ENCODE measurements at places on chromosomes 2 and 18.
A peak's percentile ranks its signal among the peaks of the same experiment; 100 is the strongest.

DNA sequence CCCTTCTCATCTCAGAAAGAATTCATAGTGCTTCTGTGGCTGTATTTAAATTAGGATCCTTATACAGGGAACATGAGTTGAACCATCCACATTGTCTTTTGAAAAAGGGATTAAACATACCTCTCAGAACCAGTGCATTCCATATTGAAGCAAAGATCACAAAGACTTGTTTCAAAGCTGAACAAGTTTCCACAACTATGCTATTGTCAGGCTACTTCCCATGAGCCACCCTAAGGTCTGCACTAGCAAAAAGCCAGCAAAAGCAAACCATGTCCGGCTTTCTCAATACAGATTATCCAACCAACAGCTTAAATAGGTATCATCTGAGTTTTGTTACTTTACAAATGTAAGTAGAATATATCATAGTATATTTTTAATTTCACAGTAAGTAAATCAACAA is 78.1 kb downstream of the SCG2 start:
- no peak for DNase-seq

DNA sequence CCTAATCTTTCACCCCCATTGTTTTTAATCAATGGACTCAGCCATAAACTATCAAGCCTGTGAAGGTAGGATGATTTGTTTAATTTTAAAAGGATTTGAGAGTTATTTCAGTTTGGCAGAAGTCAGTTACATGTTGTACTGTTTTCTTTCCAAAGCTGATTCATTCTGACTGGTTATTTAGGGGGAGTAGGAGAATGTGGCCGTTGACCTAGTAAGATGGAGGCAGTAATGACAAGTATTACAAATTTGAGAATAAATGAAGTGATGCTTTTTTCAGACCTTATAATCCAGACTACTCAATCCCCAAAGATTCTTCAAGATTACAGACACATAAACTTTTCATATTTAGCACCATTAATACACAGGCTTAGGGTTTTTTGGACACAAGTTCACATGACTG is 4.3 kb downstream of the EPHA4 start:
- no peak for DNase-seq

- DNase-seq = no peak
Observed at GRCh38 chr2:204024906-204025475, 88.4 kb downstream of the ICOS start.

- no peak for DNase-seq
Observed at GRCh38 chr18:58977223-58977622, 112.5 kb downstream of the ZNF532 start.

DNA sequence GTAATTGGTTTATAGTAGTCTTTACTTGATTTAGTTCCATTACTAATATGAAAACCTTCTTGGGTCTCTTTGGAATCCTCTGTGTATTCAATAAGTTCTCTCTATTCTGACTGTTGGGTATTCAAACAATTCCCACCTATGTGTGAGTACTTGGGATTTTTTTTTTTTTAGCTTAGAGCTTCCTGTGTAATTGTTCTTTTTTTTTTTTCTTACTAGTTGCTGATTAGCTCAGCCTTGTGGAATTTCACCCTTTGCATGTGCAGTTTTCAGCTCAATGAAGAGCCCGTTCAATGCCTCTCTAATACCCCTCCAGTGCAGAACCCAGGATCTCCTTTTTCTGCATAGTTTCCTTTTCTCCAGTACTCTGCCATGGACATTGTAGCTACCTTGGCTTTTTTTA is 339.1 kb upstream of the GALNT5 start:
- DNase-seq = no peak

DNA sequence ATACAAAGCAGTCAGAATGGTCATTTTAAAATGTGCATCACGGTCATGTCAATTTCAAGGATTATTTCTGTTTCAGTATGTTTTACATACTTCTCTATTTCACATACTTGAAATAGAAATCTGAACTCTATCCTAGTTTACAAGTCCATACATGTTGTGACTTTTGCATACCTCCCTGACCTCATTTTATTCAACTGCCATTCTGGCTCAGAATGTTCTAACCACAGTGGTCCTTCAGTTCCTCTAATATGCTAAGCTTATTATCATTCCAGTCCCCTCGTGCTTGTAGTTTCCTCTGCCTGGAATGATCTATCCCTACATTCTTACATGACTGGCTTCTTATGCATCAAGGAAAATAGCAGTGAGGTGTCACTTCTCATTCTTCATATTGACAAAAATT is 295.6 kb downstream of the KIAA1328 start:
- no peak for DNase-seq

GRCh38 chr18:62525608-62526007 is 2.8 kb downstream of the ZCCHC2 start:
- DNase-seq = no peak

- DNase-seq = peak; percentile 27
Observed at GRCh38 chr2:23944976-23945375, 4.7 kb downstream of the UBXN2A start.

DNA sequence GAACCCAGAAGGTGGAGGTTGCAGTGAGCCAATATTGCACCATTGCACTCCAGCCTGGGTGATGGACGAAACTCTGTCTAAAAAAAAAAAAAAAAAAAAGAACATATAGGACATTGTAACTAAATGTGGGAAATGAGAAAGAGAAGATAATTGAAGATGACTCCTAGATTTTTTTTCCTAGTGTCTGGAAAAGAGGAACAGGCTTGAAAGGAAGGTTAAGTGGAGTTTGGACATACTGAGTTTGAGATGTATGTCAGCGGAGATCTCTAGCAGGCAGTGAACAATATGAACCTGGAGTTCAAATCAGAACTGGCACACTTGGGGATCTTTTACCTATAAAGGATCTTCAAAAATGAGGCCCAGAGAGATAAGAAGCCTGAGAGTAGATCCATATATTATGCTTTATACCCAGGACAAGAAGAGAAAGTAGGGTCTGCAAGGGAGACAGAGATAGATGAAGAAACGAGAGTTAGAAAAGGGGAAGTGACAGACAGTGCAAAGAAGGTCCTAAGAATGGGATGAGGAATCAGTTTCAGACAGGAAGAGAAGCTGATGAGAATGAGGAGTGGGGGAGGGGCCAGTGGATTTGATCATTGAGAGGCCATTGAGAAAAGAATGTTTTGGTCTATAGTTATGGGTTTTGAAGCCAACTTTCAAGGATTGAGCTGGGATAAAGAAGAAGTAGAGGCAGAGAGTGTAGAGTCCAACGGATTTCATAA is 46.9 kb upstream of the CD28 start:
- DNase-seq = no peak

- DNase-seq = no peak
Observed at GRCh38 chr2:37560863-37561614, 110.4 kb downstream of the CDC42EP3 start.
